Left cardiac atrium (tissue), 4 donors: ENCODE measurements at places on chromosomes 1 and 21.

- no peak for DNase-seq
Measured at GRCh38 chr1:152623203-152623844, 421 bp upstream of the LCE3A start.

DNA sequence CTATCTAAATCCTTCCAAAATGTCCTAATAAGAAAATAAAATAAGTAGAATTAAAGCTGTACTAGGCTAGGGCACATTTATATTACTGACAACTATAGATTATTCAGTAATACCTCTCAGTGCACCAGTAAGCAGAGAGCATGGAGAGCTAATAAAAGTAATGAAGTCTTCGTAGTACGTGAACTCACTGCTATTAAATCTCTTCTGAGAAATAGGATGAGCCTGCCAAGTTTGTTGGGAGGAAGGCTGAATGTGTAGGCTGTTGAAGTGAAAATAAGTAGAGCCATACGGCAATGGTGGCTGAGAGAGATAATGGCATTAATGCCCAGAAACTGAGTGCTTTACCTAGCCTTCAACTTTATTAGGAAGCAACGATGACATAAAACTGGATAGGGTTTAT lies 73.9 kb upstream of the NR5A2 start:
- DNase-seq, result no peak

DNA sequence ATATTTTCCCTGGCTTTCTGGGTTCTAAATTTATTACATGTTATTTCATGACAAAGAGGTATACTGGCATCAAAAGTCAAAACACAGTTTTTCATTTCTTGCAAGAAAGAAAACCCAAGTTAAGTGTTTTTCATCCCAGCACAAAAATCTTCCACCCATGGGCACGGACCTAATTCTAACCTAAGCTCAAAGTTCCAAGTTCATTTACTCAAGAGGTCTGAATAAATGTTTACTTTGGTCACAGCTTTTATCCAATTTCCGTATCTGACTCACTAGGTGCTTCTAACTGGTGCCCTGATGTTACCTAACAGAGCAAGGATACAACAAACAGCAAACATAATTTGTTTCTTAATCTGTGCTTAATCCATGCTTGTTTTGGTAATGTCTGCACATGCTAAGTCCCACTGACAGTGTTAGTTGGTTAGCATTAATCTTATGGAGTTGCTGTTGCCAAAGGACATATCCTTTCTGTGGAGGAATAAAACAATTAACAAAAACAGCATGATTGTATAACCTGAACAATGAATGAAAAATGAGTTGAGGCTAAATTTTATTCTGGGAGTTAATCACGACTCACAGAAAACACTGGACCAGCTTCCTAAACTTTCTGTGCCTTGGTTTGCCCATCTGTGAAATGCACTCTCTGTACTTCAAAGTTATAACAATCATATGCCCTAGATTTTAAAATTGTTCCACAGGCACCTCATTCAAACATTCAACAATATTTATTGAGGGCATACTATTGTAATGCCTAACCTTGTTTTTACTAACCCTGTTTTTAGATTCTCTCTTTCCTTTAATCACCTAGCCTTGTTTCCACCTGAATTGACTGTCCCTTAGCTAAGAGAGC lies 4.2 kb upstream of the CHD1L start:
- DNase-seq, result no peak

DNA sequence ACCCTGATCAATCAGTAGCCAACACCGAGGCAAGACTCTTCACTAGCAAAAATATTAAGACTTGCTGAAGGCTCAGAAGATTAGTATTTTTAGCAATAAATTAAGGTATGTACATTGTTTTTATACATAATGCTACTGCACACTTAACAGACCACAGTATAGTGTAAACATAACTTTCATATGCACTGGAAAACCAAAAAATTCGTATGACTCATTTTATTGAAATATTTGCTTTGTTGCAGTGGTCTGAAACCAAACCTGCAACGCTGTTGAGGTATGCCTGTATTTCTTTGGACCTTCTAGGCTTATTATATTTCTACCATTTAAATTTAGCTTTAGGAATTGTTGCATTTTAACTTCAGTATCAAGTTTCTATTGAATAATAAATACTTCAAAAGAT lies 65.8 kb upstream of the BCL9 start:
- DNase-seq, result no peak

- no peak for DNase-seq
Measured at GRCh38 chr1:35288761-35289160, 20.3 kb downstream of the ZMYM4 start.

DNA sequence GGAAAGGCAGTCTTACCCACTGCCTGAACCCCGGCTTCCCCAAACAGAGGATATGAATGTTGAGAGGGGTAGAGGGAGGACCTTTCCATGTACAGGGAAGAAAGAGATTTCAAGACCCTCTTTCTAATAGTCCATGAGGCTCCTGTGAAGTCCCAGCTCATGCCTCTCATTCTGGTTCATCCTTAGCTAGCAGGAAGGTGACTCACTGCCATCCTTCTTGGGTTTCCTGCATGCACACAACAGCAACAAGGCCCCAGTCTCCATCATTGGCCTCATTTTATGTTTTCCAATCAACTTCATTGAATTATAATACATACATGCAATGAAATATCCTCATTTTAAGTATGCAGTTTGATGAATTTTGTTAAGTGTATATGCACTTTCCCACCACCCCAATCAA lies 46.2 kb downstream of the SYT2 start:
- DNase-seq, result no peak

DNA sequence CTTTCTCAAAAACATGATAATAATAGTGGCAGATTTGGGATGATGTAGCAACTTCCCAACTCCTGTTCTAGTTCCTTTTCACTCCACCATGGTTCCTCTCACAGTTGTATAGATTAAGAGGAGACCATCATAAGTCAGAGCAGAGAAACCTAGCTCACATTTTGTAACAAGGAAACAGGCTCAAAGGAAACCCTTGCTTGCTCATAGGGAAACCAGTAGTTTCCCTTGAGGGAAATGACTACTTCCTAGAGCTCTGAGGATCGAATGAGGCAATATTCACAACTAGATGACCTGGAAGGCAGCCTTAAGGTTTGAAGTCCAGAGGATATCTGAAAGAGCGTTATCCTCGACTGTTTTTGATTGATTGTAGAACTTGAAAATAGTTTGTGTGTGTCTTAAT lies 76.1 kb upstream of the C8B start:
- no peak for DNase-seq

- DNase-seq, result no peak
Measured at GRCh38 chr1:84936116-84936810, 43.3 kb upstream of the LPAR3 start.

GRCh38 chr1:245153552-245154428 lies 995 bp upstream of the KIF26B start:
- no peak for DNase-seq

- DNase-seq, result no peak
Measured at GRCh38 chr1:98496256-98496995, 165.1 kb upstream of the SNX7 start.

GRCh38 chr1:119882132-119883049 lies 13.9 kb downstream of the ADAM30 start:
- DNase-seq, result no peak

DNA sequence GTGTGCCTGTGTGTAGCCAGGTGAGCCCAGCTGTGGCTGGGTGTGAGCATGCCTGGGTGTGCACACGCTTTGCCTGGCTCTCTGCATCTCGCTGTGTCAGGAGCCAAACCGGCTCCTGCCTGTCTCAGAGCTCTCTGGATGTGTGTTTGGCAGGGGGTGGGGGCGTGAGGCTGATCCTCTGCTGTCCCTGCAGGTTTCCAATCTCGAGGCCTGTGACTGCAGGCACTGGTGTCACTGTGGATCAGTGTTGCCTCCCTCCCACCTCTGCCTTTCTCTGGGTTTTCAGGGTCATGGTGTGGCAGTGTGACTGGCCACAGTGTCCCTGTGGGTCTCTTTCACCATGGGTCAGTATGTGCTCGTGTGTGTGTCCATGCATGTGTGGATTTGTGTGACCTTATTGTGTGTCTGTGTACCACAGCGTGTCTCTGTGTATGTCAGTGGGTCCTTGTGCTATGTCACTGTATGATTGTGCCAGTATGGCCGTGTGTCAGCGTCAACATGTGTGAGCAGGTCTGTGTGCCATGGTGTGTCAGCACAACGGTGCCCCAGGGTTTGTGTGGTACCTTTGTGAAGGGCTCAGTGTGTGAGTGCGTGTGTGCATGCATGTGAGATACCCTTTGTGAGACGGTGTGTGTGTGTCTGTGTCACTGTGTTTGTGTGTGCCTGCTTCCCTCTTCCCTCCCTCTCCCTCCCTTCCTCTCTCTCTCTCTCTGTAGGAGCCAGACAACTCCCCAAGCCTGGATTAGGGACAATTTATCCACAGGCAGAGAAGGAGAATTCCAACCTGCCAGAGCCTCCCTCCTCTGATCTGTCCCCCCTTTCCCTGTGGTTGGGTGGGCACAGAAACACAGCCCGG lies 43.4 kb downstream of the AHDC1 start:
- DNase-seq, result no peak

GRCh38 chr1:198214924-198215323 lies 58.1 kb downstream of the NEK7 start:
- DNase-seq, result no peak

- no peak for DNase-seq
Measured at GRCh38 chr21:43986544-43987451, 25.3 kb upstream of the TRAPPC10 start.

- DNase-seq, result no peak
Measured at GRCh38 chr21:18461743-18462142, 58.2 kb upstream of the TMPRSS15 start.

- no peak for DNase-seq
Measured at GRCh38 chr1:23865543-23865930, 2.6 kb downstream of the FUCA1 start.

DNA sequence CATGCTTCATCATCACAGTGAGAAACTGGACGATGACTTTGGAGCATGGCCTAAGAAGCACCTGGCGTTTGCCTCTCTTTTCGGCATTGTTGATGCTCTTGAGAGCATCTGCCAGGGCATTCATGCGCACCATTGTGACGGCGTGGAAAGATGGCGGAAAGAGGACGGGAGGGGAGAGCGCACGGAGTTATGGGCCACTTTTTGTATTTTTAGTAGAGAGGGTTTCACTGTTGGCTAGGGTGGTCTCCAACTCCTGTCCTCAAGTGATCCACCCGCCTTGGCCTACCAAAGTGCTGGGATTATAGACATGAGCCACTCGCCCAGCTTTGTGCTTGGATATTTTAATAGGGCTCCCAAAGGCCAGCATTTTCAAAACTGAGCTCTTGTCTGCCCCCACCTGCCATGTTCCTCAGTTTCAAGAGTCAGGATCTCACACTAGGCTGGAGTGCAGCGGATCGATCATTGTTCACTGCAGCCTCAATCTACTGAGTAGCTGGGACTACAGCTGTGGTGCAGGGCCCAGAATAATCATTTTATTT lies 5.3 kb downstream of the RPS8 start:
- DNase-seq, result no peak

DNA sequence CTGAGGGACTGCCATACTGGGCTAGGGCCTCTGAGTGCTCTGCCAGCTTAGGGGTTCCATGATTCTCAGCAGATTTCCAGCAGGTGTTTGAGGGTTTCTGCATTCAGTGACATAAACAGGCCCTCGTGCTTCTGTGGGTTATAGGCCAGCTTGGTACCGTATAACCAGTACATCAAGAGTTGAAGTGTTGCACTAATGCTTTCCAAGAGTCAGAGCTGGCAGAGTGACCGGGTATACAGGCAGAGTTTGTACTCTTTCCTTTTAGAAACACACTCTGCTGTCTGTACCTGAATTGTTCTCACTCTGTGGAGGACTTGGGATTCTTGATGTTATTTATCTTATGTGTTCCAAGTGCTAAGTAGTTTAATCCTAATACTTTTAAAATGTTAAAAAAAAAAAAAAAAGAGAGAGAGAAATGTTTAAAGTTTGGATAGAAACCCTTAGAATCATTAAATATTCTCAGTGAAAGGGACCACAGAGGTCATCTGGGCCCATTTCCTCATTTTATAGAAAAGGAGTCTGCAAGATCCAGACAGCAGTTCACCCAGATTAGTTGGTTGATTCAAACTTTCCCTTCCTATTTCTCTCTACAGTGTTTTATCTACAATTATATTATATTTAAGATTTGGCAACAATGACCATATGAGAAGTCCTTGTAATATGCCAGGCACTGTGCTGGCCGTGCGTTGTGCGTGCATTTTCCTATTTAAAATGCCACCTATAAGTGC lies 325.8 kb downstream of the KIF26B start:
- DNase-seq, result no peak
